ENCODE measurements at places on chromosomes 16 and 17.

- no peak for DNase-seq
Measured at GRCh38 chr17:43875476-43876147, 28.6 kb downstream of the CD300LG start.

DNA sequence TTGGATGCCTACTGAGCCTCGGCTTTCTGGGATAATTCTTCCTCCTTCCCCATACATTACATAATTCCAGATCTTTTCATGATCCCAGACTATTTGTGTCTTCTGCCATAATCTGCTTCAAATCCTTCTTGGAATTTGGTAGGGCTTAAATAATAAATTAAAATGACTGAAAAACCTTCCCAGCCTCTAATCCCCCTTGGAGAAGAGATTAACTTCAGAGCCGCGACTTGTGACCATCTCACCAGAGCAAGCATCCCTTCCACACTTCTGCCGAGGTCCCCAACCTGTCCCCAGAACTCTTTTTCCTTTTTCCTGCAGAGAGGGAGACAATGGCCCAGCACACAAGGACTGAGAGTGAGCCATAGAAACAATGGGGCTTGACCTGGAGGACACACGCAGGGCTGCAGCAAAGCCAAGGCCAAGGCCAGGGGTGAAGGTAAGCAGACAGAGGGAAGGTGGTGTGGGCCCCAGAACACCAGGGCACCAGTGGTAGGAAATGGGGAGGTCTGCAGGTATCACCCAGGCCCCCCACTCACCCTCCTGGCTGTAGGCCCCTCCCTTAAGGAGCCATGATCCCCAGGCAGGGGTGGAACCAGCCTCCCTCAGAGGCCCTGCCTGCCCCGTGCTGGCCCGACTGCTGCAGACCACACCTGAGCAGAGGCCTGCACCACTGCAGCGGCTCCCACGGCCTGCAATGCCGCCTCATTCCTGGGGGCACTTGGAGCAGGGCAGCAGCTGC lies 9.6 kb upstream of the BCAR1 start:
- DNase-seq: no peak

DNA sequence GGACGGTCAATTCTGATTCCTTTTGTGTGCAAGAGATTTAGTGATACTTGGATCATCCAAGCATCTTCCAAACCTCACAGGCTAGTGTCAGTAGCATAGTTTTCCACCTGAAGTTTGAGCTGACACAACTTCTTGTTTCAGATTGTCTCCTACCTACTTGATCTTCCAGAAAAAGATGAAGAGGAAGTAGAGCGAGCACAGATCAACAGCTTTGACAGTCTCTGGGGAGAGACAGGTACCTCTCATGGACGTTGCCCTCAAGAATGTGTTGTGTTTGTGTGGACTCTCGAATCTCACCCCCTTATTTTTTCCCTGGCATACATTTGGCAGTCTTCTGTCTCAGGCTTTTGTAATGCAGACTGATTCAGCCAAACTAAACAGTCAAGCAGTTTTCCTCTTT lies 47.4 kb downstream of the CYB561 start:
- DNase-seq: no peak

- DNase-seq: no peak
Measured at GRCh38 chr17:39995438-39995837, 14.8 kb downstream of the PSMD3 start.

DNA sequence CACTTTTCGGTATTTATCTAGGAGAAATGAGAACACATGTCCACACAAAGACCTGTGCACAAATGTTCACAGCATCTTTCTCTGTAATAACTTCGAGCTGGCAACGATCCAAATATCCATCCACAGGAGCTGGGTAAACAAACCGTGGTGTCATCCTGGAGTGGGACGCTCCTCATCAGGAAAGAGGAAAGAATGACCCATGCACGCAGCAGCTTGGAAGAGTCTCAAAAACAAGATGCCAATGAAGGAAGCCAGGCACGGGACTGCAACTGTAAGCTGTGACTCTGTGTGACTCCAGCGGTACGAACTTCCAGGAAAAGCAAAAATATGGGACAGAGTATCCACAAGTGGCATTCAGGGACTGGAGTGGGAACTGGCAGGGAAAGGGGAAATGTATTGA lies 36.7 kb upstream of the CIBAR2 start:
- DNase-seq: no peak

- no peak for DNase-seq
Measured at GRCh38 chr17:58557981-58558380, 43.5 kb upstream of the MTMR4 start.

- DNase-seq: no peak
Measured at GRCh38 chr17:47665655-47666054, 15.9 kb downstream of the KPNB1 start.

- DNase-seq: no peak
Measured at GRCh38 chr17:77182205-77183172, 41.7 kb downstream of the SEC14L1 start.

DNA sequence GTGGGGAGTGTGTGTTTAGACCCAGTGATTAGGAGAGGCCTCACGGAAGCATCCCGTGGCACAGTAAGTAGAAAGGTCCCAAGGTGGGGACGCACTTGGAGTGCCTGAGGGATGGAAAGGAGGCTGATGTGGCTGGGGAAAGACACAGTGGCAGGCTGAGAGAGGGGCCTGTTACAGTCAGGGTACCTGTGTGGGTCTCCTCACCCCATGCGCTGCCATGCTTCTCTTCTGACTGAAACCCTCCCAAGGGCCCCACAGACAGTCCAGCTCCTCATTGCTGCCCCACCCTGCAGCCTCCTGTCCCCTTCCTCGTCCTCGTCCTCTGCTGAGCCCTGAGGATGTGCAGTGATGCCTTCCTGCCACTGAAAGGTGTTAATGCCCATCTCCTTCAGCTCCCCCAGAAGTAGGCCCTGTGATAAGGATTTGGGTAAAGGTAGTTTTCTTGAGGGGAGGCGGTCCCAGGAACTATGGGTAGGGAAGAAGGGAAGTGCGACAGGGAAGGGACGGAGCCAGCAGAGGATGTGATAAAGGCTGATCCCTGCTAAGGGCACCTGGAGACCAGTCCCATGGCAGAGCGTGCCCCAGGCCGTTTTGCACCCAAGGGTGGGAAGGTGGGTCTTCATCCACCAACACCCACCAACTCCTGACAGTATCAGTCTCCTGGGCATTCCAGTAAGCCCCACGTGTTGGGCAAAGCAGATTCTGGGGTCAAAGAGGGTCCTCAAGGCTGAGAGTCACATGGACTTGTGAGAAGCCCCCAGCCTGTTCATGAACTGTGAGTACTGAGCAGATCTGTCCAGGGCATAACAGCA lies 237.2 kb downstream of the GSG1L start:
- no peak for DNase-seq

- no peak for DNase-seq
Measured at GRCh38 chr17:62617894-62618472, 9.5 kb upstream of the MRC2 start.

DNA sequence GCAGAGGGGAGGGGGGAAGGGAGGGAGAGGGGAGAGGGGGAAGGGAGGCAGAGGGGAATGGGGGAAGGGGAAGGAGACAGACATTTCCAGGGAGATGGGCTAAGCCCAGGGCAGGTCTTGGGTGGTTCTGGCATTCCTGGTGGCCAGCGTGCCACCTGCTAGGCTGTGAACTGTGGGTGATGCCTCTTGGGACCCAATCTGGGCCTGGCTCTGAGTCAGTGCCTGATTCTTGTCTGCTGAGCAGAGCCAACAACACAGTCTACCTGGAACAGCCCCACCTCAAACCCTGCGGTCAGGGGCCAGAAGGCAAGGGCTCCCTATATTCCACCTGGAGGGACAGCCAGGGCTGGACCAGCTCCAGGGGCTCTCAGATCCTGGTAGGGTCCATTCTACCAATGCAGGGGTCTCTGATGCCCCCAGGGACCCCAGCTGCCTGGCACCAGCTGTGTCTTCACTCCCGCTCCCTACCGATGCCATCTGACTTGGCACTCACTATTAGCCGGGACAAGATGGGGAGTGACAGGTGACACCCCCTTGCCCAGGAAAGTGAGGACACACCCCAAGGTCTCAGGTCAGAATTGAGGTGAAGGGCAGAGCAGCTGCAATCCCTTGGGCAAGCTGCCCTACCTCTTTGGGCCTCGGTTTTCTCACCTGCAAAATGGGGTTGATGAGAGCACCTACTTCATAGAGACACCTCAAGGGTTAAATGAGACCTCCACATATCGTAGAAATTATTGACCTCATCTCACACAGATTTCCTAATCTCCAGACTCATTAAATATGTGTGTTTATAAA lies 87.2 kb downstream of the LITAF start:
- no peak for DNase-seq

DNA sequence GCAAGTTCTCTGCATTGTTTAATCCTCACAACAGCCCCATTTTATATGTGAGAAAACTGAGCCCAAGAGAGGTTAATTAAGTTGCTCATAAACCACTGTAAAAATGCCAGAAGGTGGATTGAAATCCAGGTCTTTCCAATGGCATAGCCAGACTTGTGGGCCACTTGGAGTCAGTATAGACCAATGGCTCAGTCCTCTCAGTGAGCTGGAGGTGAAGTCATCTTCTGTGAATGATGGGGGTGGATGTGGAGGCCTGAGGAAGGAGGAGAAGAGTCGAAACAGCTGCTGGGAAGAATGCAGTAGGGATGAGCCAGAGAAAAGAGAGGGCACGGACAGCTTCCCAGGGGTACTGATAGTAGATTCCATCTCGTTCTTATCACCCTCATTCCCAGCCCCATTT lies 213.4 kb downstream of the SOX9 start:
- DNase-seq: no peak

GRCh38 chr17:1108765-1109605 lies 70.8 kb downstream of the ABR start:
- DNase-seq: no peak

DNA sequence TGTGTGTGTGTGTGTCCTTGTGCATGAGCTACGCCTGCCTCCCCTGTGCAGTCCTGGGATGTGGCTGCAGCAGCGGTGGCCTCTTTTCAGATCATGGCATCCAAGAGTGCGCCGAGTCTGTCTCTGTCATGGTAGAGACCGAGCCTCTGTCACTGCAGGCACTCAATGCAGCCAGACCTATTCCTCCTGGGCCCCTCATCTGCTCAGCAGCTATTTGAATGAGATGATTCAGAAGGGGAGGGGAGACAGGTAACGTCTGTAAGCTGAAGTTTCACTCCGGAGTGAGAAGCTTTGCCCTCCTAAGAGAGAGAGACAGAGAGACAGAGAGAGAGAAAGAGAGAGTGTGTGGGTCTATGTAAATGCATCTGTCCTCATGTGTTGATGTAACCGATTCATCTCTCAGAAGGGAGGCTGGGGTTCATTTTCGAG lies 22.5 kb downstream of the STAT5A start:
- no peak for DNase-seq

- DNase-seq: no peak
Measured at GRCh38 chr16:70659546-70659945, 13.2 kb downstream of the IL34 start.

GRCh38 chr16:69463876-69464275 lies 39.5 kb downstream of the CYB5B start:
- DNase-seq: no peak

GRCh38 chr17:34503528-34504195 lies 75.7 kb upstream of the TMEM132E start:
- DNase-seq: no peak

- DNase-seq: no peak
Measured at GRCh38 chr16:82776470-82777146, 149.8 kb downstream of the CDH13 start.

- no peak for DNase-seq
Measured at GRCh38 chr17:21036361-21036881, 6.4 kb downstream of the USP22 start.

DNA sequence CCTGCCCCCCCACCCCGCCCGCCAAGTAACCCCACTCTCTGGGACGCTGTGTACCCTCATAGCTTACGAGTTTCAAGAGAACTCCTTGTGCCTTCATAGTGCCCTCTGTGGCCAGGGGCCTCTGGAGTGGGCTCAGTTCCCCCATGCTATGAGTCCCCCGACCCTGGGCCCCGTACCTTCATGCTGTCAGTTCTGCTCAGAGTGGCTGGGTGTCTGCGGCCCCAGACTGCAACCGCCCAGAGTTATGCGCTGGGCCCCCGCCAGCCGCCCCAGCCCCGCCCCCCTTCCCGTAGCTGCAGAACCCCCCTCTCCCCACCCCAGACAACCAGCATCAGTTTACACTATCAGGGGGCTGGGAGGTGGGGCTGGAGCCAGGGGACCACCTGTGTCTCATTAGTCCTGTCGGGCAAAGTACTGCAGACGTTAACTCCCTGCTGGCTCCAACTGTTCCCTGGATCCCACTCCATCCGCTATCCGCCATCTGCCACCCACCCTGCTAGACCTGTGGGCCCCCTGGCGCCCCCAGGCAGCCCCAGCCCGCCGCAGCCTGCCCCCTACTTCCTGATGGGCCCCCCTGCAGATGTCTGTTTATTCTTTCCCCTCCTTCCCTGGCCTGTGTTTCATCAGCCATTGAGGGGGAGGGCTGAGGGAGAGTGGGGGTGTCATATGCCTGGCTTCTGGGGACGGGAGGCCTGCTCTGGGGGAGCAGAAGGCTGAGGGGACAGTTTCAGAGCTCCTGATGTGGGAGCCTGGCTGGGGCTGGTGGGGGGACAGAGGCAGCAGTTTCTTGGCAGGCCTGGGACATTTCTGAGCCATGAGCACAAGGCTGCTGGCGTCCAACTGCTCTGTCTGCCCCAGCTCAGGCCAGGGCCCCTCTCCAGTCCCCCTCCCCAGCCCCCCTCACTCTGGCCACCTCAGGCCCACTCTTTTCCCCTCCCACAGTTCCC lies at the start of gene MFAP4:
Gene MFAP4, minus strand, starts transcription at position 217 of the 947 bp plus-strand sequence. Its CDS starts 35 bp downstream, at position 182.
- peak; percentile 82 for DNase-seq

- no peak for DNase-seq
Measured at GRCh38 chr17:8789743-8790142, 9.4 kb downstream of the MFSD6L start.

DNA sequence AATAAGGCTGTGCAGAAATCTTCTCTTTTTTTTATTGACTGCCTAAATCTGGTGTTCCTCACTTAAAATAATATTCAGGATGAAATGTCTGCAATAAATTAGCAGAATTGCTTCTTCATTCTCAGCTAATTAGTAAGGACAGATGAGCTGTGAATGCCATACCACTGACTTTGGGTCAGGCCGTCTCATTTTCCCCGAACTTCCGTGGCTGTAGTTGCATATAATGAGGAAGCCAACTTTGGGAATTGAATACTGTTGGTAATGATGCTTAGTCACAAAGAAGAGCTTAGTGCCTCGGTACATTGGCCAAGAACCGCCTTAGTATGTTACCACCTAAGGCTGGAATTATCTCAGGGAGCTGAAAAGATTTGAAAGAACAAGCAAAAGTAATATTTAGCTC lies 47.6 kb downstream of the NUP93 start:
- no peak for DNase-seq

GRCh38 chr16:87838643-87839541 lies 30.4 kb downstream of the SLC7A5 start:
- DNase-seq: no peak

DNA sequence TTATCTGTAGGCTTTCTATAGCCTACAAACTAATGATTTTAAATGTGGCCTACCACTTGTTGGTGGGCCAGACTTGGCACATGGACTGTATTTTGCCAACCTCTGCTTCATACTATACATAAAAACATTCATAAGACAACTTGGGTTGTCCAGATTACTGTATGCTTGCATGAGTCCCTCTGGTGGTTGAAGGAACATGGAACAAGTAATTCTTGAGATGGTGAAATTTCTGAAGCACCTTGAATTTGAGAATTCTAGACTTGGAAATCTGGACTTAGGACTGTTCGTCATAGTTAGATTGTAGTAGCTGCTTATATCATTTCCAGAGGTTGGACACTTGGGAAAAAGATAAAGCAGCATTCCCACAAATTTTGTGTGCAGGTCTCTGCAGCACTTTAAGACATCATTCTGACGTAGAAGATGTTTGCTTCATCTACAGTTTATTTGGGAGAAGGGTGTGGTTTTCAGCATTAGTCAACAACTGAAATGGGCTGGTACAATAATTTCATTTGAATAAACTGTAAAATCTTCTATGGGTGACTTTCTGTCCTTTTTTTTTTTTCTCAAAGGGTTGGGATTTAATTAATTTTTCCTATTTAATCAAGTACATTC lies 31.2 kb downstream of the NFATC3 start:
- DNase-seq: no peak
